ENCODE measurements at places on chromosomes 2 and 18. TPM values are rescaled to one million over a fixed set of nuclear protein-coding genes. Genes with fewer than 3 reads are reported as not detected.

Gene CHRND
- total RNA-seq: not detected

DNA sequence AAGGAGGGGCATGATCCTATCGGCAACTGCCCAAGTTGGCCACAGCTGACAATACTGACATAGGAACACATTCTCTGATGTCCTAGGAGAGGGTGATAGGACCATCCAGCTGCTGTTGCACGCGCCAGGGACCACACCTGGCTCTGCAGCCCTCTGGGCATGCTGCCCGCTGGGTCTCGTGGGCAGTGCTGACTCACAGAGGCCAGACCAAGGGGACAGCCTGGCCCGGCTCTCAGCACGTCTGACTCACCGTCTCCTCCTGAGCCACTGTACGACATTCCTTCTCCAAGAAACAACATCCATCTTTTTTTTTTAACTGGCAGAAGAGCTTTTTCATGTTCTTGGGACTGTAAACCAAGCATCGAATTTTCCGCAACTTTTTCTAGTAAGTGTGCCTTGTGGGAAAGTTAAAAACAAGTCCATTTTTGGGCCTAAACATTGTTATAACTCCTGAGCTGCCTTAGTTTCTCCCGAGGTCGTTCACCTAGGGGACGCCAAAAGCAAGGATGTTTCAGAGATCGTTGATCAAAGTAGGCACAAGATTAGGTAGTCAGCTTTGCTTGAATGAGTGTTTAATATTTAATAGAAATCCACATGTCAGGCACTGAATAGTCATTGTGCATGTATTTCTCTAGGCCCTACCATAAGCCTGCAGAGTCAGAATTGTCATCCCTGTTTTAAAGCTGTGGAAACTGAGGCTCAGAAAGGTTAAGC lies 100.3 kb downstream of the TTC32 start:
- DNase-seq: no peak

DNA sequence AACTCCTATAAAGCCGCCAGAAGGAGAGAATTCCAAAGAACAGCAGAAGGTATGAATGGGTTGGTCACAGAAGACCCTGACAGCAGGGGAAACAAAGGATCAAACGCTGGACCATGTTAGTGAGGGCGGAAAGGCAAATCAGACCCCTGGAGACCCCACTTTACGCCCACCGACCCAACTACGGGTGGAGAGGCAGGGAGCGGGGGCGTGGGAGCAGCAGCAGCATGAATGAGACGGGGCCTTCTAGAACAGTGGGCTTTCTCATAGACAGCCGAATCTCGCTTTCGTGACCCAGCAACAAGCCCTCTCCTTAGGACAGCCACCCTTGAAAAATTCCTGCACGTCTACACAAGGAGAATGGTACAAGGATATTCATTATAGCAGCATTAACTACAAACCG lies 191.0 kb downstream of the HDAC4 start:
- DNase-seq: no peak

GRCh38 chr2:54708584-54709335 lies 14.7 kb upstream of the EML6 start:
- DNase-seq: peak; percentile 68

- DNase-seq: no peak
These were observed 659.0 kb upstream of the CDH7 start for GRCh38 chr18:65091744-65092329.
